IPS DF 6.9 (cell line): ENCODE measurements at places on chromosomes 11 and 22.

DNA sequence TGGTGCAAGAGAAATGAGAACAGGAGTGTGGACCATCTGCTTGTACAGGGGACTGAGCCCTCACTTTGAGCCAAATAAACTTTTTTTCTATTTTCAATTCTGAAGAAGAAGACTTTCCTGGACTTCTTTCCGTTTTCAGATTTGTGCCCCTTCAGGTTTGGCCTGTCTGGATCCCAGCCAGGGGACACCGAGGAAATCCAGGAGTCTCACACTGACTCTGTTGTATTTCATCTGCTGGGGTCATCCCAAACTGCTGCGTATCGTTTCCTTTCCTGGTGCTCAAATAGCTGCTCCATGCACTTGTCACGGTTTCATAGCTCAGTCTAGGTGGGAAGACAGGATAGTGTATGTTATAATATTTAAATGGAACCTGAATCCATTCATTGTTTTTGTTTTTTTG is 51.7 kb downstream of the GGTLC2 start:
- DNase-seq = no peak
- no peaks in the 10 kb centered on the region for H3K36me3 ChIP-seq
- no peak overlapping the region for H3K4me3 ChIP-seq
- peaks cover 8% of the 10 kb centered on the region; the same call in 1 of the 2 replicates for H3K27me3 ChIP-seq

DNA sequence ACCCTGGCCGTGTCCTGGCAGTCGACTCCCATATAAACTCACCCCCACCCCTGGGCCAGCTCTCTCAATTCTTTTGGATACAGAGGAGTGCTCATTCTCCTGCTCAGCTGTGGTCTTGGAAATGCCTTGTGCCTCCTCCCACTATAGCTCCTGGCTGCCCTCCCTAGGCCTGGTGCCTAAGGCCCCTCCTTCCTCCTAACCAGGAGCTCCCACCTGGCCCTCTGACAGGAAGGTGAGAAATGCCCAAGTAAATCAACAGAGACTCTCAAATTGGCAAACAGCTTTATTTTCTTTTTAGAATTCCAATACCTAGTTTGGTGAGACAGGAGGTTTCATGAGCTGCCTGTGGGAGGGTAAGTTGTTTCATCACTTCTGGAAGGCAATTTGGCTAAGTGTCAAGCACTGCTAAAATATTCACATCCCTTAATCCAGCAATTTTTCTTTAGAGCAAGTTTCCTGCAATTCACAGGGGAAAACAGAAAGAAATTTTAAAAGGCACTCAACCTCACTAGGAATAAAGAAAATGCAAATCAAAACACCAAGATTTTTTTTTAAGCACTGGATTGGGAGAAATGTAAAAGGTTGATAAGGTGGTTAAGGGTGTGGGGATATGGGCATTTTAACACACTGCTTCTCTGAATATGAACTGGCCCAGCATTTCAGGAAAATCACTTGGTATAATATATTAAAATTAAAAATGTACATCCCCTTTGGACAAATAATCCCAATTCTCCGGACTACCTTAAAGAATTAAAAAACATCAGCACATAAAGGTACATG is 209.7 kb upstream of the ARHGAP20 start:
- no peaks in the 10 kb centered on the region for H3K36me3 ChIP-seq
- no peak for DNase-seq
- H3K4me3 ChIP-seq = no peak overlapping the region
- no peak overlapping the region for H3K27ac ChIP-seq
- H3K4me1 ChIP-seq = no peaks in the 10 kb centered on the region

- no peak overlapping the region for H3K27ac ChIP-seq
- H3K36me3 ChIP-seq = no peaks in the 10 kb centered on the region
- H3K4me1 ChIP-seq = no peaks in the 10 kb centered on the region; the same call in 1 of the 2 replicates
- no peak overlapping the region for H3K4me3 ChIP-seq
- DNase-seq = no peak
Measured at GRCh38 chr22:24433001-24433827, 5.8 kb downstream of the ADORA2A start.

DNA sequence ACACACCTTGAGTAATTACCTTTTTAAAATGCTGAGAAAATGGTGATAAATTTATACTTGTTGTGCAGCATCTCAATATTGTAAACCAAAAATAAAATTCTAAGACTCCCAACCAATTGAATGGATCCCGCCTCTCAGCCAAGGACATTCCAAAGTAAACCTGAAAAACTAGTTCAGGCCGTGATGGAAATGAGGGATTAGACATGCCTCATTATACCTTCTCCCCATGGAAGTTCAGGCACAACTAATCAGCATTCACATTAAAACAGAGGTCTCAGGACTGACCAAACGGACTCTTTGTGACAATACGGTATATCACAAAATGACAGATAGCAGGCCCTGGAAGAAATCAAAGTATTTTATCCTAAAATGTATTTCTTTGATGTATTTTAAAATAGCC is 907.4 kb upstream of the RAG2 start:
- H3K27me3 ChIP-seq = no peaks in the 10 kb centered on the region
- DNase-seq = no peak
- no peak overlapping the region for H3K4me3 ChIP-seq
- no peaks in the 10 kb centered on the region for H3K36me3 ChIP-seq

DNA sequence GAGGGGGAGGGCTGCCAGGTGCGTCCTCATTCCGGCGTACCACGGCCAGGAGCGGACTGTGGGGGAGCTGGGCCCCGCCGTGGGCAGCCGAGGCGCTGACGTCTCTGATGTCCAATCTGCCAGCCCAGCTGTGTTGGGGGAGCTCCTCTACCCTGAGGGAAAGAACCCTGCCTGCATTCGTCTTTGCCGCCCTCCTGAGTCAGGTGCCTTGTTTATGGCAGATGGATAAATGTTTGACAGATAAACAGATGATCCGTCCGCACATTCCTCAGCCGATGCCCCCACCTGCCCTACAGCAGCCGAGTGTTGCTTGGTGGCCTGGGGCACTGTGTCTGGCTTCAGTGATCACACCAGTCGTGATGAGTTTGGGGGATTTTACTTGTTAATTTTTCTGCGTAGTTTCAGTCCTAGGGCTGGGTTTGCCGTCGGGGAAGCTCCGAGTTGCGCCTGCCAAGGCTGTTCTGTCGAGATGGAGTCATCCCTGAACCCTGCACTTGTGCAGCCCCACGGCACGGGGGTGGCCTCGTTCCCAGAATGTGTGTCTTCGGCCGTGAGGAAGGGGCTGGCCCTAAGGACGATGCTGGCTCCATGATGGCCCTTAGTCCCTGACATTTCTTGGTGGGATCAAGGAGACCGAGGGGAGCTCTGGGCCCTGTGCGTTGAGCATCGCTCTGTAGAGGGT is 1083.9 kb downstream of the BRD1 start:
- H3K36me3 ChIP-seq = no peaks in the 10 kb centered on the region; the same call in 1 of the 2 replicates
- H3K27me3 ChIP-seq = no peaks in the 10 kb centered on the region
- H3K27ac ChIP-seq = no peak overlapping the region

- peaks cover 2% of the 10 kb centered on the region; the same call in 1 of the 2 replicates for H3K4me1 ChIP-seq
- no peaks in the 10 kb centered on the region for H3K27me3 ChIP-seq
- no peak overlapping the region for H3K4me3 ChIP-seq
- DNase-seq = no peak
- H3K36me3 ChIP-seq = no peaks in the 10 kb centered on the region
Measured at GRCh38 chr11:131875611-131876010, 505.2 kb downstream of the NTM start.

- DNase-seq = no peak
- no peak overlapping the region; the same call in 1 of the 2 replicates for H3K4me3 ChIP-seq
- H3K4me1 ChIP-seq = peaks cover 19% of the 10 kb centered on the region
- peaks cover 14% of the 10 kb centered on the region; the same call in 1 of the 2 replicates for H3K36me3 ChIP-seq
- no peak overlapping the region for H3K27ac ChIP-seq
Measured at GRCh38 chr11:57641011-57641807, 8.5 kb downstream of the YPEL4 start.

GRCh38 chr11:131889146-131889577 is 518.7 kb downstream of the NTM start:
- no peak overlapping the region for H3K4me3 ChIP-seq
- H3K27ac ChIP-seq = no peak overlapping the region
- peaks cover 4% of the 10 kb centered on the region for H3K4me1 ChIP-seq
- no peak for DNase-seq

DNA sequence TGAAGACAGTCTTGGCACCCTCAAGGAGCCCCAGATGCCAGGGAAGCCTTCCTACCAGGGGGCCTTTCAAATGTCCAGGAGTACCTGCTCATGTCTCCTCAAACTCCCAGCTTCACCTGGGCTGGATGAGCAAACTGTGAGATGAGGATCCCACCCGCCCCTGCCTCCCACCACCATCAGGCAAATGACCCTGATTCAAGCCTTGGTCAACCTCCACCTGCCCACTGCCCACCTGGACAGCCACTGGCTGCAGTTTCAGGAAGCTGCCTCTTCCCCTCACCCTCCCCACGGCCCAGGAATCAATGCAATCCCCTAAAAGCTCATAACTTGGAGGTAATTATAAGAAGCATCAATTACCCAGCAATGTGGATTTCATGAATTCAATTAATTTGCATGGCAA is 122.7 kb downstream of the BUD13 start:
- H3K4me3 ChIP-seq = no peak overlapping the region
- no peak for DNase-seq
- H3K36me3 ChIP-seq = no peaks in the 10 kb centered on the region
- no peak overlapping the region for H3K27ac ChIP-seq
- H3K27me3 ChIP-seq = no peaks in the 10 kb centered on the region
- peaks cover 2% of the 10 kb centered on the region for H3K4me1 ChIP-seq

DNA sequence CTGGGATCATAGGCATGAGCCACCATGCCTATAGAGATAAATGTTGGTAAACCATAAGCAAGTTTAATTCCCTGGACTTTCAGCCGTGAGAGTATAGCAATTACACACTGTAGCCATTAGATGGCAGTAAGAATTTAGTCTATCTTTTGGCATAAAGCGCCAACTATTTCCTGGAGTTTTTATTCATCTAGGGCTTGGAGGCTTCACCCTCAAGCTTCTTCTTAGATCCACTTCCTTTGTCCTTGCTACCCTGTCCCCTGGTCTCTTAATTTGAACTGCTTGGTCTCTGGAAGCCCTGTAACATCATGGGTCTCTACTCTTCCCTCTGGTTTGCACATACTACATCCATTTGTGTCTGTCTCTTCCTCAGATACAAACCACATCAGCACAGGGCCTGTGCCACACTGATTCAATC is 38.2 kb downstream of the OR10A6 start:
- H3K27me3 ChIP-seq = no peaks in the 10 kb centered on the region
- no peaks in the 10 kb centered on the region for H3K4me1 ChIP-seq
- H3K4me3 ChIP-seq = no peak overlapping the region
- no peak for DNase-seq
- H3K36me3 ChIP-seq = no peaks in the 10 kb centered on the region
- H3K27ac ChIP-seq = no peak overlapping the region

DNA sequence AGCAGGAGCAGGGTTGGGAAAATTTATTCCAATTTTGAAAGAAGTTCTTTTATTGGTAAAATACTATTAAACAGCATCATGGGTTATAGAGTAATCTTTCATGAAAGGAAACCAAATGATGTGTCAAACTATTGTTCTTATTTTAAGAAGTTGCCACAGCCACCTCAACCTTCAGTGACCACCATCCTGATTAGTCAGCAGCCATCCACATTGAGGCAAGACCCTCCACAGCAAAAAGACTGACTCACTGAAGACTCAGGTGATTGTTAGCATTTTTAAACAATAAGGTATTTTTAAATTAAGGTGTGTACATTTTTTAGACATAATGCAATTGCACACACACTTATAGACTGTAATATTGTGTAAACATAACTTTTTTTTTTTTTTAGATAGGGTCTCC is 3.7 kb upstream of the HEPHL1 start:
- H3K36me3 ChIP-seq = no peaks in the 10 kb centered on the region
- H3K4me3 ChIP-seq = no peak overlapping the region
- H3K4me1 ChIP-seq = 0 out of 2 replicates have a peak, but pooled peaks cover 2% of the 10 kb centered on the region
- no peak overlapping the region for H3K27ac ChIP-seq
- no peaks in the 10 kb centered on the region for H3K27me3 ChIP-seq
- no peak for DNase-seq

DNA sequence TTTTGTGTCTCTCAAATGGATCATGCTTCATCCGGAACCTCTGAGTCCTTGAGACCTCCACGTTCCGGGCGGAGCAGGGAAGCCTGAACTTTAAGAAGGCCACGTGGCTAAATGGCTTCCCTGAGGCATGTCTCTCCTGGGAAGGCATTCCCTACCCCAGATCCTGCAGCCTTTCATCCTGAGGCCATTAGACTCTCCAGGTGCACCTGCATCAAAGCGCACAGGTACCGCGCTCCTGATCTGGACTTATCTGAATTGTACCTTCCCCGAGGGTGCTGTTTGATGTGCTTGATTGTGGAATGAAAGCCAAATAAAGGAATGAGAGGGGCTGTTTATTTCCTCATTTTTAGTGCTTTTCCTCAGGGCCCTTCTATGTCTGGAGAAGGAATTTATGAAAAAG is 22.5 kb downstream of the C22orf31 start:
- H3K27ac ChIP-seq = no peak overlapping the region
- no peaks in the 10 kb centered on the region for H3K36me3 ChIP-seq
- H3K4me3 ChIP-seq = no peak overlapping the region
- no peaks in the 10 kb centered on the region for H3K4me1 ChIP-seq
- no peak for DNase-seq

GRCh38 chr22:21734540-21735199 is 924 bp downstream of the YPEL1 start:
- H3K4me1 ChIP-seq = peaks cover 5% of the 10 kb centered on the region; the same call in 1 of the 2 replicates

DNA sequence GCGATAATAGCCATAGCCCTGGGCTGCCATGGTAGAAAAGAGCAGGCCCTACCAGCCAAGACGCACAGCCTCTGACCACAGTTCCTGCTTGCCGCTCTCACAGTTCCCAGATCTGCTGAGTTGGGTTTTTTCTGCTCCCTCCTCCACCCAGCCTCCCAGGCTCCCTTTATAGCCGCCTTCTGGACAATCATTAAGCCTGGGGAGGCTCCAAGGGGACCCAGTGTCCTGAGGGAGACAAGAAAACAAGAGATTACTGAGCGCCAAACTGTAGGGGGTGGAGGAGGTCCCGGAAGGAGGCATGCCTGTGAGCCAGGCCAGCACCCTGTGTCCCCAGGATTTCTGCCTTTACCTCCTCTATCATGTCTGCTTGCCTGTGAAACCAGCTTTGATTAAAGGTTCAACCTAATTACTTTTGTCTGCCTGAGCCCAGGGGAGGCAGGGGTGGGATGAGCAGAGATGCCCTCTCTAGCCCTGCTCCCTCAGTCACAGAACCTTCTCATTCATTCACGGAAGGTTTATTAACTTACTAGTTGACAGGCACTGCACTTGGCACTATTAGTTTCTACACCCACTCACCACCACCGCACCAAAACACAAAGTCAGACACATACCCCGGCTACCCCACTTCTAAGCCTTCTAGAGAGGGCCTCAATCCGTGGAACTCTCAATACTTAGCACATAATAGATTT is 1.2 kb downstream of the SLC37A4 start:
- peak overlapping the region; percentile 79; the same call in 1 of the 2 replicates for H3K4me3 ChIP-seq
- no peak for DNase-seq
- H3K27ac ChIP-seq = no peak overlapping the region

- H3K36me3 ChIP-seq = no peaks in the 10 kb centered on the region
- H3K27me3 ChIP-seq = no peaks in the 10 kb centered on the region
- no peaks in the 10 kb centered on the region for H3K4me1 ChIP-seq
Measured at GRCh38 chr11:118415062-118415738, 13.8 kb downstream of the ATP5MG start.

- no peaks in the 10 kb centered on the region for H3K4me1 ChIP-seq
- no peaks in the 10 kb centered on the region for H3K27me3 ChIP-seq
- DNase-seq = no peak
- H3K27ac ChIP-seq = no peak overlapping the region
- no peak overlapping the region for H3K4me3 ChIP-seq
- no peaks in the 10 kb centered on the region for H3K36me3 ChIP-seq
Measured at GRCh38 chr11:55106391-55106790, 155.6 kb upstream of the TRIM48 start.

- H3K4me1 ChIP-seq = peaks cover 2% of the 10 kb centered on the region
- no peak overlapping the region for H3K27ac ChIP-seq
- peaks cover 1% of the 10 kb centered on the region; the same call in 1 of the 2 replicates for H3K27me3 ChIP-seq
- no peak for DNase-seq
Measured at GRCh38 chr22:39251762-39252460, 7.1 kb upstream of the PDGFB start.
